ENCODE measurements at places on chromosomes 7 and 10. TPM values are rescaled to one million over a fixed set of nuclear protein-coding genes. Genes with fewer than 3 reads are reported as not detected.

DNA sequence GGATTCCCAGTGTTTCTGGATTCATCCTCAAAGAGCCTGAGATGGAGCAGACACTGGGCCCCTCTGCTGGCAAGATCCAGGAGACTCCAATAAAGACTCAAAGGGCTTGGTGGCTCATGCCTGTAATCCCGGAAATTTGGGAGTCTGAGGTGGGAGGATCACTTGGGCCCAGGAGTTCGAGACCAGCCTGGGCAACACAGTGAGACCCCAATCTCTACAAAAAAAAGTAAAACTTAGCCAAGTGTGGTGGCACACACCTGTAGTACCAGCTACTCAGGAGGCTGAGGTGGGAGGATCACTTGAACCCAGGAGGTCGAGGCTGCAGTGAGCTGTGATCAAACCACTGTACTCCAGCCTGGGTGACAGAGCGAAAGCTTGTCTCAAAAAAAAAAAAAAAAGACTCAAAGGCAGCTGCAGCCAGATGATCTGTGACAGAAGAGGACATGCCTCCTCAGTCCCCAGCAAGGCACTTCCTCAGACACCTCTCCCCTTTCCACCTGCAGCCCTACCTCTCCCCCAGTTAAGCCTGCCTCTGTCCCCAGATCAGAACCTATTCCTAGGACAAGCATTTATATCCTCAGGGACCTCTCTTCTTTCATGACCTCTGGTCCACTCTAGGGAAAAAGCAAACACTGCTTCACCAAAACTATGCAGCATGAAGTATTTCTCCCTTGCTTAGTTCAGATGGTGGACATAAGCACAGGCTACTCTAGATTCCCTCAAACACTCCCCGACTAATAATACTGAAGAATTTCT lies 27.9 kb downstream of the PDLIM1 start:
- DNase-seq: no peak

Gene ZNF804B
- not detected for polyA plus RNA-seq

DNA sequence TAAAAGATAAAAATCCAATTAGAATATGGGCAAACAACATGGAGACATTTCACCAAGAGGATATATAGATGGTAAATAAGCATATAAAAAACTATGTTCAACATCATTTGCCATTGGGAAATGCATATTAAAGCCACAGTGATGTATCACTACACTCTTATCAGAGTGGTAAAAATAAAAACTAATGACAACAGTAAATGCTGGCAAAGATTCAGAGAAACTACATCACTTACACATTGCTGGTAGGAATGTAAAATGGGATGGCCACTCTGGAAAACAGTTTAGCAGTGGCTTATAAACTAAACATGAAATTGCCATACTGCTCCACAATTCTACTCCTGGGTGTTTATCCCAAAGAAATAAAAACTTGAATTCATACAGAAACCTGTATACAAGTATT lies 59.2 kb downstream of the CROT start:
- DNase-seq: no peak

Gene CPXM2
- polyA plus RNA-seq: not detected

Gene GLI3
- polyA plus RNA-seq: 0.10 TPM

DNA sequence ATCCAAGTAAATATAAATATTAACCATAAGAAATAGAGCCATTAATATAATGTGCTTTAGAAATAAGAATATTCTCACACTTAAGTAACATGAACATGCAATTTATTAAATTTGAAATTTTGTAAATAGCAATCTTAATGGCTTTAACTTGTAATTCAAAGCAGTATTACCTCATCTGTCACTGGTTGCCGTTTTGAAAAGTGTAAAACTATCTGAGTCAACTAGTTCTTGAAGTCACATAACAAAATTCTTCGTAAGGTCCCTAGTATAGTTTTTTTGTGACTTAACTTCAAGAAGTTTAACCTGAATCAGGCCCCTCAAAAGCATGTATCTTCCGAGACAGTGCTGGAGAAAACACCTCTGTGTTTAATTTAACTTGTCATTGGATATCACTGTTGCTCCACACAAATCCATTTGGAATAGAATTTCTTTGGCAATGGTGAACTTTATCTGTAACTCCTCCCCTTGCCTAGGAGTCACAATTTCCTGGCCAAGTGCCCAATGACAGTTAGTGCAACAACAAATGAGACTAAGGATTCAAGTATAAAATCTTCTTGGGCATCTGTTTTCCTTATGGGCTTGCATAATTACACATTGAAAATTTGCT lies 47.1 kb downstream of the NT5C2 start:
- DNase-seq: peak; percentile 21

DNA sequence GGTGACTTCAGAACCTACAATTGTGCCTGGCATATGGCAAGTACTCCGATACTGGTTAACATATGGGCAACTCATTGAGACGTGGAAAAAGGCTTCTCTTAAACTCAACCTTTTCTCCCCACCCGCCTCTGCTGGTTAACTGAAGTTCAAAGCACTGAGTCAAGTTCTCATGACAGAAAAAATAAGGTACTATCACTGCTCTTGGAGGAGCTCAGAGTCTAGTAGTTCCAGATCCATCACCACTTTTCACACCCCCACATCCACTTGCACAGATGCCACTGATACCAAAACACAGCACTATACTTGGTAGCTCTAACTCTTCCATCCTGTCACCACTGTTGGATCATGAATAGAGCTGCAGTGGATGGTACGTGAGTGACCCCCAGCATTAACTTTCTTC lies 36.2 kb downstream of the CCDC6 start:
- no peak for DNase-seq

- no peak for DNase-seq
These were observed 70.5 kb downstream of the AOAH start for GRCh38 chr7:36653663-36654355.

Gene DNTT
- not detected for polyA plus RNA-seq

- no peak for DNase-seq
These were observed 115.4 kb downstream of the TMEM178B start for GRCh38 chr7:141189231-141189630.

DNA sequence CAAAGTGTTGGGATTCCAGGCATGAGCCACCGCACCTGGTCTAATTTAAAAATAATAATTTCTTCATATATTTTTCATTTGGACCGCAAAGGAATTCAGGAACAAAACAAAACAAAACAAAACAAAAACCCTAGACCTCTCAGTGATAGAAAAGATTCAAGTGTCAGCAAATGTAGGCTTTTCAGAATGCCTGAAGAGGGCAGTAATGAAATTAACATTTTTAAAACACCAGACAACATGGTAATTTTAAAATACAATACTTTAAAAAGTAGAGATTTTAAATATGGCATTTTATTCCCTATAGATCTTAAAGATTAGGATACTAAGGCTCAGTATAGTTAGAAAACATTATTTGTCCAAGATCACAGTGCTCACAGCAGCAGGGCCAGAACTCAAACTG lies 36.6 kb downstream of the DNMBP start:
- DNase-seq: no peak

GRCh38 chr7:152883858-152884257 lies 124.3 kb downstream of the ACTR3B start:
- no peak for DNase-seq

GRCh38 chr10:22681783-22682183 lies 32.6 kb downstream of the PIP4K2A start:
- DNase-seq: no peak

Gene GTF2IRD2
- polyA plus RNA-seq: 29.5 TPM

Gene C7orf57
- polyA plus RNA-seq: 0.41 TPM

- DNase-seq: no peak
These were observed 36.1 kb upstream of the CCNY start for GRCh38 chr10:35300063-35300699.

GRCh38 chr10:104262055-104262454 lies 6.9 kb upstream of the GSTO2 start:
- no peak for DNase-seq

DNA sequence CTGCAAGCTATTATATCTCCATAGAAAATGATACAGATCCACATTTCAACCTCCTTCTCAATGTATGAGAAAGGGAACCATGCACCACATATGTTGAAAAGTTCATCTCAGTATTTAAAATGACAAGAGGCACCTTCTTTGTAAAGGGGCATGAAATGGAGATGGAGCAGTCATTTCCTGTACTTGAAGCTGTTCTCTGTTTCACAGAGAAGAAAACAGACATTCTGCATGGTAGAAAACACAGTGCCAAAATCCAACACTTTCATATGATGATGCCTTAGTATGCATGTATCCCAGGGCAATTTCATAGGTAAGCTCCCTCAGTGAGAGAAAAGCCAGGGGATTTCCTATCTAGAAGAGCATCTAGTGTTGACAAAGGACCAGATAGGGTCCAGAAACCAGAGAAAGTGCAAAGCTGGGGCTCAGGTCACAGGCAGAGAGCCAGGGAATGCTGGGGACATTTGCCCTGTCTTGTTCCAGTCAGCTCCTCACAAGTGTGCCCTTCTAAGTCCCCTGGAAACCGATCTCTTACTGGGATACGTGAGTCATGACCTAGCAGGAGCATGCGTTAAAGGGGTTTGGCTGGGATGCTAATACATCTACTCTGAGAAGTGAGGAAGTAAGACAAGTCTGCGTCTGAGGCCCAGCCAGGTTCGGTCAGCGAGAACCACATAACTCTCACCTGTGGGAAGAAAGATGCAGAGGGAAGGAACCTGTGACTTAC lies 118.7 kb downstream of the ICA1 start:
- no peak for DNase-seq

DNA sequence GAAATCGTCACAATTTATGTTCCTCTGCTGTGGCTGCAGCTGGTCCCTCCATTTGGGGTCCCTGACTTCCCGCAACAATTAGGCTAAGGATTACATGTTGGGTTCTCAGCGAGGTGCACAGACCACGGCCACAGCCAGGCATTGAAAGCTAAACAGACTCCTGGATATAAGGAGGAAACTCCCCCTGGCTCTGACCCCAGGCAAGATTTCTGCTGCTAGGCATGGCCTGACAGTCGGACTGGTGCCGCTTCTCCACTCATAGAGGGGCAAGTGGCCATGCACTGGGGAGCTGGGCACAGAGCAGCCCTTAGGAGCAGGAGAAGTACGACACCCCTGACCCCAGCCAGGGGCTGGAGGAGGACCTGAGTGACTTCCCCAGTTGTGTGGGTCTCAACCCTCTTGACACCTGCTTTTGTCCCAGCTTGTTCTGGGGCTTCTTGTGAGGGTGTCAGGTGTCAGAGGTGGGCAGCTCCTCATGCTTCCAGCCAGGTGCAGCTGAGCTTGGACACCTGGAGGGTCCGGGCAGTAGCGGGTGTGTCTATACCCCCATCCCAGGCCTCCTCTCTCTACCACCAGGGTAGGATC lies 38.3 kb downstream of the TSPAN15 start:
- no peak for DNase-seq

Gene GALNT17
- not detected for polyA plus RNA-seq

DNA sequence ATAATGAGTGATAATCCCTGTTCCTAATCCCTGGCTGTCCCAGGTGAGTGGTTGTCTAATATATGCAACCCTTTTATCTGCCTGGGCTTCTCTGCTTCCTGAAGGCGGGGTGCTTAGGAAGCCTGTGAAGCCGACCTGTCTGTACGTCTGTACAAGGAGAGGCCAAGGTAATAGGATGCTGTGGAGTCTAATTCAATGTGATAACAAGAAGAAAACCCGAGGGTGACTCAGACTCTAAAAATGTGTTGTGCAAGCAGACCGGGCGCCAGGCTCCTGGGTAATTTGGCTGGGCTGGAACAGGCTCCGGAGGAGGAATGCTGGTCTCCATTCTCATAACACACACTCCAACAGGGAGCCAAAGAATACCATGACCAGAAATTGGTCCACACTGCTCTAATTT lies 43.6 kb downstream of the THNSL1 start:
- no peak for DNase-seq

GRCh38 chr7:136637813-136638212 lies 230.6 kb upstream of the CHRM2 start:
- DNase-seq: no peak

Gene AHR
- 0.13 TPM for polyA plus RNA-seq

Gene HEPACAM2
- polyA plus RNA-seq: not detected

All from SK-N-SH (cell line).